SIG-M5 (cell line): ENCODE measurements at places on chromosomes 5 and 9.

DNA sequence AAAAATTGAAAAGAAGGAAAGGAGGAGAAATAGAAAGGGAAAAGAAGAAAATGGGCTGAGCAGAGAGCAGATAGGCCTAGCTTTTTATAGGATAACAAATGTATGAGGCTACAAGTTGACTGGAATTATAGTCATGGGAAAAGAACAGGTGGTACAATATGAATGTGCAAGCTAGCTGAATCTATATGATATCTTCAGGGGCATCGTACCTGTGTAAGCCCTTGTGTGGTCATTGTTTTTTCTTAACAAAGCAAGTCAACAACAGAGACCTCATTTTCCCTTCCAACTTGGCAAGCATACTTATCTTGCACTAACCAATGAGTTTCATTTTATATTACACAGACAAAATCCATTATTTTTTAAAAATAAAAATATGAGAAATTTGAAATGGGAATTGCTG lies 259.2 kb downstream of the KCTD16 start:
- no peak for DNase-seq

DNA sequence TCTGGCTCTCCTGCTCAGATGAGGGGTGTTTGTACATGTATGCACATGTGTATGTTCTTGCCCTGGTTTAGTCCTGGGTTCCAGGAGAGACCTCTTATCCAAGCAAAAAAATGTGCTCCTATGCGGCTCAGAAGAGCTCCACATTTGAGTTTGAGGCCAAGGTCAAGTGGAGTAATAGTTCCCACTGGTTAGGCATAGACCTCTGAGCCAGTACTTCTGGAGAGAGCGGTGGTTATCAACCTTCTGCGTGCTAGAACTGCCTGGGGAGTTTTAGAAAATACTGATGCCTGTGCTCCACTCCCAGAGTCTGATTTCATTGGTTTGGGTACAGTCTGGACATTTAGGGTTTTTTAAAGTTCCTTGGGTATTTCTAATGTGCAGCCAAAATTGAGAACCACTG lies 51.5 kb downstream of the LIX1 start:
- no peak for DNase-seq

DNA sequence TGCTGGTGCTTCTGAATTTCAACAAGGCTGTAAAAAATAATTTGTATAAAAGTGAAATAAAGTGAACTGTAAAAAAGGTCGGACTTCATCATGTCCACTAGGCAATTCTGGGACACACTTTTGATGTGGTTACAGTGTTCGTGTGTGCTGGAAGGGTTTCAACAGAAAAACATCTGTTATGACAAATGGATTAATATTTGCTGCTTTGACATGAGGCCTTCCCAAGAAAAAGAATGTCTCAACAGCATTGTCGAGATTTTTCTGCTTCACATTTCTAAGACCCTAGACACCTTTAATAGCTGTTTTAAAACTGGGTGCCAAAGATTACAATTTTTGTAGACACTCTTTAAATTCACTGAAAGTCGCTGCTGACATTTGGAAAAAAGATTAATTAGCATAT lies 216.6 kb downstream of the SLC12A2 start:
- DNase-seq: no peak

DNA sequence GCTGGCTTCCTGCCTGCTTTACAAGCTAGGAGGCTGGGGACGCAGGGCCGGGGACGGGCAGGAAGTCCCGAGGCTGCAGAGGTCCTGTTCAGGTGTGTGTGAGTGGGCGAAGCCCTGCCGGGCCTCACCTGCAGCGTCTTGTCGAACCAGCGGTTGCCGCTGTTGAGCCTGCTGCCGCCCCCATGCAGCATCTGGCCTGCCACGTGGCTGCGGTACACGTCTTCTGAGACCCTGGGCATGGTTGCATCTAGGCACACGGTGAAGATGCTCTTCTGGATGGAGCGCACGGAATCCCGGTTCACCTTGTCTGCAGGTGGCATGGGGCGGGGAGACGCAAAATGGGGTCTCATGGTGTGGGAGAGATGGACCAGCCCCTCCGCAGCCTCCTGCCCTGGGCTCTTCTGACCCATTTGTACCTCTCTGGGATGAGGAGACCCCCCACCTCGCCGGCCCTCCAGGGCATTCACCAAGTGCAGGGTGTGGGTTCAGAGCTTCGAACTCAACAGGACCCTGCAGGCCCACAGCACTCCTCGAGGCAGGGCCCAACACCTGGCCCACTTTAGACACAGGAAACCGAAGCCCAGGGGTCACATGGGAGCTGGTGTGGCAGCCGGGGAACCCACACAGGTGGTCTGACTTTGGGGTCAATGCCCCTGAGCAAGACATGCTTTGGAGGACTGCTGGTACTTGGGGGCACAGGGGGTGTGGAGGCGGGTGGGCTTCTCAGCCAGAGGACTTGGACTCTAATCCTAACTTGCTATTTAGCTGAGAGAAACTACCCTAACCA lies 10.0 kb downstream of the CRAT start:
- DNase-seq: no peak

GRCh38 chr5:96517295-96517694 lies 84.2 kb upstream of the PCSK1 start:
- no peak for DNase-seq

GRCh38 chr9:5445886-5446285 lies 4.5 kb upstream of the CD274 start:
- no peak for DNase-seq

DNA sequence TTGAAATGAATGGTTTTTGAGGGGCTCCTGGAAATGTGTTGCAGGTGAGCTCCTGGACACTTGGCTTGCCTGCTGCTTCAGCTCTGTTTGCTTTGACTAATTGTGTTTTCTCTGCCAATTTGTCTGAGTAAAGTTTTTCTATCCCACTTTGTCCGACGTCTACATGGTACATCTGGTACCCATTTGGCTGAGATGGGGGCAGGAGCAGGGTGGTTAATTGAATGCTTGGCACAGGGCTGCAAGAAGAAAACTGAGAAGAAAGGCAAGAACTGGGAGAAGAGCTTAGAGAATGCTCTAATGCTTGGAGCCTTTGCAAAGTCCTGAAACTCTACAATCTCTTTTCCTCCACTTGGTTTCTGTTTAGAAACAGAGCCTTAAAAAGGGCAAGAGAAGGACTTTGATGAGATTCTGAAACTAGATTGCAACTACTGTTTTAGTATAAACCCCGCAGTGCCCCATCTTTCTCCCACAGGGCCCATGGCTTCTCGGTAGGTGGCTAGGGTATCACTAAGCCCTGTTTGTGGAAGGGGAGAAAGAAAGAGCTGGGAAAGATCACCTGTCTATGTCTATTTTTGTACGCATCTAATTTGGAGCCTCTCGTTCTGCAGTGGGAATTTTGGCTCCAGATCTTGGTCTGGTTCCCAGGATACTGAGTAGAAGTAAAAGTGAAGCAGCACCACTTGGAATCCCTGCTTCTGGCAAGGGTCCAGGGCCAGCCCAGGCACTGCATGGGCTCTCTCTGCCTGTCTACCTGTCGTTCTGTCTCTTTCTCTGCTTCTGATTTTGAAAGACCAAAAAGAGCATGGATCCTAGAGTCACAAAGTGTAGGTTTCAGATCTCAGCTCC lies 214.4 kb downstream of the SEMA6A start:
- DNase-seq: no peak

- DNase-seq: no peak
These were observed 2.8 kb upstream of the IL3 start for GRCh38 chr5:132057498-132058255.

DNA sequence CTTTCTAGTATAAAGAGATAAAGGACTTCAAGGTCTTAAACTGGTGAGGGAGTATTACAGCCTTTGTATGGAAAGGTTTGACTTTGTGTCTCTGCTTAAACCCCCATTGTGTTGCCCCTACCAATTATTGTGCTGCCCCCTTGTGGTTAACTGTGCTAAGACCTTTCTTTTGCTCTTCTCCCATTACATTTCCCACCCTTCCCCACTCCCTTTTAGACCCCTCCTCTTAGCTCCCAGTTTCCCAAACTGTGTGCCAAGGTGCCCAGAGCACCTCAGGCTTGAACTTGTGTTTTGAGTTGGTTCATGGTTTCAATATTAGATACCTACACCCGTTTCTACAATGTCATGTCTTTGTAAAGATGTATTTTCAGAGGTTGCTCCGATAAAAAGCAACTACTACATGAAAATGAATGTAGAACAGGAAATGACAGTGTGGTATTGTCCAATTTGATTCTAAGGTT lies 2.9 kb downstream of the JAK2 start:
- DNase-seq: no peak

- DNase-seq: no peak
These were observed 31.7 kb downstream of the SLC35A4 start for GRCh38 chr5:140596321-140596741.

DNA sequence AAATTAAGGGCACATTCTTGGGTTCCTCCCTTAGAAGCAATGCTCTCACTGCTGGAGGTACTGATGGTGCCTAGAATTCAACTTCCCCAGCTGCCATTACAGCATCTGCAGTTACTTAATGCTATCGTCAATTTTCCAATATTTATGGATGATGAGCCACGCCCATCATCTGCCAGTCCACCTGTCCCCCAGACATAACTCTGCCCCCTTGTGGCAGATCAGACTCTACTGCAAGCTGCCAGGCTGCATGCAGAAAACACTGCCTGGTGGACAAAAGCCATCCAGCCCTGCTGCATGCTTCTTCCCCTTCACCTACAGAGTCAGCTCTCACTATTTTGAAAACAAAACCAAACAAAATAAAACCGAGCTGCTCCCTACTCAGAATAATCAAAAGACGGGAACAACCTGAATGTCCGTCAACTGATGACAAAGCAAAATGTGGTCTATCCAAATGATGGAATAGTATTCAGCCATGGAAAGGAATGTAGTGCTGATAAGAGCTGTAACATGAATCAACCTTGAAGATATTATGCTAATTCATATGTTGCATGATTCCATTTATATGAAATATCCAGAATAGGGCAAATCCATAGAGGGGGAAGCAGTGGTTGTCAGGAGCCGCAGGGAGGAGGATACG lies 66.4 kb downstream of the RETREG1 start:
- no peak for DNase-seq

- DNase-seq: no peak
These were observed 69.8 kb downstream of the SLCO4C1 start for GRCh38 chr5:102226321-102226720.

GRCh38 chr9:133708246-133709014 lies 29.7 kb downstream of the SARDH start:
- no peak for DNase-seq
